ENCODE measurements at places on chromosomes 13 and 19. TPM values are rescaled to one million over a fixed set of nuclear protein-coding genes. Genes with fewer than 3 reads are reported as not detected.
A peak's percentile ranks its signal among the peaks of the same experiment; 100 is the strongest.

- peaks cover 18% of the 10 kb centered on the region for H3K36me3 ChIP-seq
- DNase-seq: no peak
- no peaks in the 10 kb centered on the region for H3K27me3 ChIP-seq
- H3K4me3 ChIP-seq: no peak overlapping the region
- H3K27ac ChIP-seq: peak overlapping the region; percentile 28
Measured at GRCh38 chr13:19961489-19961888, 3.0 kb downstream of the ZMYM2 start.

- no peak overlapping the region for H3K4me3 ChIP-seq
- H3K36me3 ChIP-seq: no peaks in the 10 kb centered on the region
- peaks cover 3% of the 10 kb centered on the region for H3K4me1 ChIP-seq
Measured at GRCh38 chr19:12757544-12758274, 6.1 kb downstream of the BEST2 start.

DNA sequence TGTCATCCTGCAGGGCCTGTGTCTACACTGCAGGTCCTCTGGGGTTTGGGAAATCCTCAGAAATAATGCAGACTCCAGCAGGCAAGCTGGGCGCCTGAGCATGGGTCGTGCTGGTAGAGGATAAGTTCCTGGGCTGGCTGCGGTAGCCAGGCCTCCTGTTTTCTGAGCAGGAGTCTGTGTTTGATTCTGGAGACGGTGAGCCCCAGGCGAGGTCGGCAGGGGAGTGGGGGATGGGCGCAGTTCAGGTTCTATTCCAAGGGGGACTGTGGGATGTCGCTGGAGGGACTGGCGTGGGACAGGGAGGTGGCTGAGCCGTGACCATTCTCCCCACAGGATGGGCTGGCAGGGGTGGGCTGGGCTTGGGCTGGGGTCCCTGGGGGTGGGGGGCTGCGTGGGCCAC is 154.7 kb downstream of the KDM4B start:
- H3K4me1 ChIP-seq: no peaks in the 10 kb centered on the region
- no peak for DNase-seq
- H3K27me3 ChIP-seq: no peaks in the 10 kb centered on the region
- H3K4me3 ChIP-seq: no peak overlapping the region
- H3K27ac ChIP-seq: no peak overlapping the region

DNA sequence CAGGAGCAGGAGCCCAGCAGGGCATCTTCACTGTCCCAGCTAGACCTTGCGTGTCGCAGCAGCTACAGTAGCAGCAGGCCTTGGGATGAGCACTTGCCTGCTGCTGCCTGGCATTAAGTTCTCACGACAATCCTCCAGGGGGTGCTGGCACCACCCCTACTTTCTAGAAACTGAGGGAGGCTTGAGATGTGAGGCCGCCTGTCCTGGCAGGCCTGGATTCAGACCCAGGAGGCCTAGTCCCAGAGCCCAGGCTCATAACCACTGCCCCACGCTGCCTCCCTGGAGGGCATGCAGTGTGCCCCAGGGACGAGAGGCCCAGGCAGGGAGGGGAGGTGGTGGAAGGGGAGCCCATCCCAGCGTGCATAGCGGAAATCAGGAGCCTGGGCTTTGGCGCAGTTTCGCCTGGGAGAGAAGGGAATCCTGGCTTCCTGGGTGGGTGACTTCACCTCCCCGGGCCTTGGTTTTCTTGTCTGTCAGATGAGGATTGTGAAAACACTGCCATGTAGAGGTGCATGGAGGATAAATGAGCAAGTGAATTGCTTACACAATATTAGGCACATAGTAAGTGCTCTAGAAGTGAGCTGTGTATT is 26.1 kb downstream of the PPP5C start:
- peaks cover 22% of the 10 kb centered on the region for H3K36me3 ChIP-seq
- no peaks in the 10 kb centered on the region for H3K27me3 ChIP-seq
- H3K27ac ChIP-seq: no peak overlapping the region

DNA sequence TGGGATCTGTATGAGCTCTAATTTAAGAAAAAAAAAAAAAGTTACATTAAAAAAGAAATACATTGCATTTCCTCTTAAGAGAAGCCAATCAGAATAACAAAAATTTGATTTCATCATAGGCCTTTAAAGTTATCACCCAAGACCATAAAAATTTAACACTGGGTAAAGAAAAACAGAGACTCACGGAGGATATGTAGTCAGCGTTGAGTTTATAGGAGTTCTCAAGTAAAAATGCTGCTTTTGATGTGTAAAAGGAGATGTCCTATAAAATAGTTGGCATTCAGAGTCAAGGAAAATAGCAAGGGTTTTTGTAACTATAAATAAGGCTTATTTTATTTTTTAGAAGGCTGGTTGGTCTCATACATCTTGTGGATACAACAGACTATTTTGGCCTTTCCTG is 191.1 kb downstream of the EFNB2 start:
- no peaks in the 10 kb centered on the region for H3K36me3 ChIP-seq
- no peaks in the 10 kb centered on the region for H3K27me3 ChIP-seq
- no peak overlapping the region for H3K27ac ChIP-seq
- H3K4me3 ChIP-seq: no peak overlapping the region
- no peak for DNase-seq

DNA sequence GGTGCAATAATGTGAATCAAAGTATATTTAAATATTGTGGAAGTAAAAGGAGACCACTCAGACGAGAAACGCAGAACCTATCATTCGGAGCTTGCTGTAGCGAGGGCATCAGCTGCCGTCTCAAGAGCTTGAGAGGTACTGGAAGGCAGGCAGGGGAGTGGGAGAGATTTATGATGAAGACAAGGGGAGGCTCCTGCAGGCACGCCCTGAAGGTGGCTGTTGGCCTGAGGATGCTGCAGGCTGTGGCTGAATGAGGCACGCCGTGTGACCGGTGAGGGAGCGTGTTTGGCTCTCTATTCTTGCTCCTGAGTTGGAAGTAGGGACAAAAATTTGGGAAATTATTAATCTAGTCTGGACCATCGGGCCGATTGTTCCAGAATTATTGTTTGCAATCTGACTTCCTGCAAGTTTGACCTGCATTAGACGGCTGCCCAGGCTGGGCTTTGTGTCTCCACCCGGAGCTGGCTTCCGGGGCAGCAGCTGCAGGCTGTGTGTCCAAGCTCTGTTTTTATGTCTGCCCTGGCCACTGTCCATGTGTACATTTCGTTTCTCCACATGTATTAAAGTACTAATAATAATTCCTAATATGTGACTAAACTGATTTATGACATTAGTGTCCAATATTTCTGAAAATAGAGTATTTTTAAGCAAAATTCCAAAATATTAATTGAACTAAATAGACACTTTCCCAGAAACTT is 91.1 kb upstream of the ANKRD10 start:
- H3K27me3 ChIP-seq: no peaks in the 10 kb centered on the region
- H3K4me1 ChIP-seq: no peaks in the 10 kb centered on the region
- DNase-seq: no peak
- no peak overlapping the region for H3K27ac ChIP-seq

DNA sequence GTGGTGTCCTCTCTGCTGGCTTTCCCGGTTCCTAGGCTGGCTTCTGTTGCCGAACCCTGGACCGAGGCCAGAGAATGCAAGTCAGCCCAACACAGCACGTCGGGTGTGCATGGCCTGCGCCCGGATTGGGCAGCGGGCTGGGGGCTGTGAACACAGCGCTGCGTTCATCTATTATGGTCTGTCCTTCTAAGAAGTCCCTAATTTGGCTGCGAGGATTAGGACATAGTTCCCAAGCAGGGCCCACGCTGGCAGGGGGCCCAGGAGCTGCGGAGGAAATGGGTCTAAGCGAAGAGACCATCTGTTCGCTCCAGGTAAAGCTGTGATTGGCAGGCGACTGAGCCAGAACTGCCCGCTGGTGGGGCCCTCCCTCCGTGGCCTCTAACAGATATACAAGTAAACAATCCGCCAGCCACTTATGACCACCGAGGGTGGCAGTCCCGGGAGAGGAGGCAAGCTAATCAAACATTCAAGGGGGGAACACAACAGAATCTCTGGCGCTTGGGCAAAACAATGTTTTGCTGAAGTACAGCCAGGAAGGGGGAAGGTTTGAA is 6.0 kb downstream of the SYCE2 start:
- H3K27ac ChIP-seq: no peak overlapping the region
- H3K27me3 ChIP-seq: no peaks in the 10 kb centered on the region

Gene MBD3L1
- not detected for total RNA-seq

Gene ZNF610
- 6.0 TPM for total RNA-seq

Gene IZUMO4
- total RNA-seq: 22.1 TPM

Gene NTF4
- total RNA-seq: not detected

All from CD4-positive, alpha-beta memory T cell (primary cell).